Parietal lobe (tissue), 2 donors: ENCODE measurements at places on chromosomes 5 and 9. TPM values are rescaled to one million over a fixed set of nuclear protein-coding genes. Genes with fewer than 3 reads are reported as not detected.

Gene MSX2
- total RNA-seq: not detected

Gene AGXT2
- not detected for total RNA-seq

Gene LCN6
- not detected for total RNA-seq

Gene KLF4
- total RNA-seq: 2.2 TPM

Gene ALDOB
- not detected for total RNA-seq

Gene FRMD3
- total RNA-seq: 38.2 TPM

Gene ITGA1
- total RNA-seq: 8.1 TPM

Gene ALDH1B1
- total RNA-seq: 10.3 TPM

Gene ADGRD2
- total RNA-seq: not detected

Gene OLFML2A
- total RNA-seq: 1.6 TPM

Gene CNTNAP3
- 84.8 TPM for total RNA-seq

Gene ZBED3
- total RNA-seq: 4.4 TPM

Gene TMC1
- total RNA-seq: 0.94 TPM
